NCI-H2081 treated with DMSO at 0.1 percent for 48 hours (cell line): ENCODE measurements at places on chromosomes 12 and 14.

DNA sequence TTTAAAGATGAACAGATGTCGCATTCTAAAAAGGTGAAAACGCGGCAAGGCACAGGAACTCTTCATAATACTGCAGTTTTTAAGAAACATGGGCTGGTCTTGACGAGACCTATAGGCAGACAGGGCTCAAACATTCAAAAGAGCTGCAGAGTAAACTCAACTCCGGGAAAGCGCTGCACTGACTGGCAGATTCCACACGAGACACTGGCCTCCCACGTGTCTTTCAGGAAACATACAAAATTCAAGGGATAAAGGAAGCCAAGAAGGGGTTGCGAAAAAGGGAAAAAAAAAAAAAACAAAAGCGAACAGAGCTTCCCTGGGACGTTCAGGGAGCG is 614 bp upstream of the ARF6 start:
- DNase-seq: peak; percentile 7

- DNase-seq: no peak
These were observed 142.0 kb upstream of the FSCB start for GRCh38 chr14:44649061-44649460.

GRCh38 chr14:101503431-101504095 is 57.7 kb upstream of the DIO3 start:
- DNase-seq: no peak

DNA sequence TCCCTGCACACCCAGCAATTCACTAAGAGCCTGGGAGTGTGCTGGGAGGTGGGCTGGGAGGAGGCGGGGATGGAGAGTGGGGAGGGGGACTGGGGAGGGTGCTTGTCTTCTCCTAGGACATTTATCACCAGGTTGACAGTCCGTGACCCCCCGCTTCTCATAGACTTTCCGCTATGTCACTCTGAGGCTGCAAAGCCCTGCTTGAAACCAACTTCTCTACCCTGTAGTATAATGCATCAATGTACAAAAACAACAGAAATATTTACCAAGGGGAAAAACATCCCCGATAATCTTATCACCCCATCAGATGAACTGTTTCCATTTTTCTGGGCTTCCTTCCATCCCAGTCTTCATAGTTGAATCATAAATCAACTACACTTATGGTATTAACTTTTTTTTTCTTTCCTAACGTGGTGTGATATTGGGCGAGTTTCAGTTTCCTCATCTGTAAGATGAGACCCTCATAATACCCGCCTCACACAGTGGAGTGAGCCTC is 28.6 kb upstream of the BATF start:
- DNase-seq: no peak

- DNase-seq: no peak
These were observed 5.0 kb upstream of the FGF6 start for GRCh38 chr12:4450551-4451112.
